ENCODE measurements at places on chromosomes 3 and 15.

DNA sequence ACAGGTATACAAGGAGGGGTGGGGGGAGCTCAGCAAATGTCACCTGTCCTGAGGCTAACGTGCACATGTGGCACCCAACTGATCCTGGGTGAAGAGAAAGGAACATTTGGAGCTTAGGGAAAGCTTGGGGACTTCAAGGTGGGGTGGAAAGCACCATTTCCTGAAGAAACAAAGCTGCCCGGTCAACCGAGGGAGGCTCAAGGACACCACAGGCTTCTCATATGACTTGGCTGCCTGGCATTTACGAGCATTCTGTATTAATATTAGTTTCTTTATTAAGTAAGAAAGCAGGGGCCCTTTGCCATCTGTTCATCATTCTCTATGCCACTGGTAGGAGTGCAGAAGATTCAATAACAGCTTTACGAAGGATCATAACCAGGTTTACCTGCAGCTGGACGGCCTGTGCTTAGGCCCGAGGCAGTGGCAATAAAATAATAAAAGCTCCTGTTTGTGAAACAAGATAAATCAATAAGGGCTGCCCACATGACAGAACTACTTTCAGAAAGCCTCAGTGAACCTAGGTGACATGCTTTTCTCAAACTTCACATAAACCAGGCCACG lies 54.0 kb downstream of the ETV5 start:
- no peak for DNase-seq

DNA sequence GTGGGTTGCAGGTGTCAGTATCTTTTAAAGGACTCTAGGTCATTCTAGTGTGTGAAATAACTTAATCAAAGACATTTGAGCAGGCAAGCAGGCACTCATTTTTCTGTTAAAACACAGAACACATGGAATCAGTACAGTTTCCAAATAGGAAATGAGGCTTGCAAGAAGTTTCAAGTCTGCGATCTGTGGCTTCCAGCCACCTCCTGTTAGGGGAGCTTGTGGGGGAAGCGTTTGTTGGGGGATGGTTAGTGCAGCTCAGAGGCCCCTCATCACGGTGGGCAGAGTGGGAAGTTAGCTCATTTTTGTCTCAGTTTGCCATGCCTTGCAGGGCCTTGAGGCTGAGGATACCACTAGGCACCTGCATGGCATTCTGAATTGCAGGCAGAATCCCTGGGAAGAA lies 59.9 kb downstream of the SLC6A11 start:
- DNase-seq = no peak

- no peak for DNase-seq
These were observed 283.7 kb downstream of the ROBO2 start for GRCh38 chr3:77323626-77324025.

DNA sequence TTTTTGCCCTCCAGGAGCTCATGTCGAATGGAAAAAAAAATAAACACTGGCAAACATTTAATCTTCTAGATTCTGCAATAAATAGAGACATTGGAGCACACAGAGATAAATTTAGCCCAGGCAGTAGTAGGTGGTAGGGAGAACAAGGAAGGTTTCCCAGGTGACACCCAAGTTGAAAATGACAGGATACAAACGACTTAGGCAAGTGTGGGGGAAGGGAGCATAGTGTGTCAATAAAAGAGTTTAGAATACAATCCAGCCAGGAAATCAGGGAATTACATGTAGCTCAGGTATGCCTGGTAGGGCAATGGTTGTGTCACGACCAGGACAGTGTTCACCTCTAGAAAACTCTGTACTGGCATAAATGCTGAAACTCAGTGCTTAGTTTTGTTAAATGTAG lies 364.6 kb upstream of the AGTR1 start:
- no peak for DNase-seq

- DNase-seq = no peak
These were observed 14.3 kb downstream of the KAT2B start for GRCh38 chr3:20054549-20054987.

GRCh38 chr3:171821044-171821443 lies 10.8 kb upstream of the PLD1 start:
- no peak for DNase-seq

DNA sequence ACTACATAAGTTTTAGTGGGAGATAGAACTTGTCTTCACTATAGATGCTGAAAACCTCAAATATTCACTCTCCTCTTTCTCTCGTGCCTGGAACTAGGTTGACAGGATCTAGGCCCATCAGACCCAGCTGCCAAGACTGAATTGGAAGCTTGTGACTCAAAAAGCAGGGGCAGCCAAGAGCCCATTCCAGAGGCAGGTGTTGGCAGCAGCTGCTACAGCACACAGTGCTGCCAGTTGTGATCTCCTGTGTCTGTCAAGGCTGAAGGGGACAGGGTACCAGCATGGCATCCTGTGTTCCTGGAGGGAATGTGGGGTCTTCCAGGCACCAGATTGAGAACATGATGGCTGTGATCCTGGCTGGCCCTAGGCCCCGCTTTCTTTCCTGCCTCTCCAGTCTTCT lies 92.5 kb upstream of the MB21D2 start:
- DNase-seq = no peak

- no peak for DNase-seq
These were observed 32.9 kb upstream of the CSPG5 start for GRCh38 chr3:47611576-47611975.

DNA sequence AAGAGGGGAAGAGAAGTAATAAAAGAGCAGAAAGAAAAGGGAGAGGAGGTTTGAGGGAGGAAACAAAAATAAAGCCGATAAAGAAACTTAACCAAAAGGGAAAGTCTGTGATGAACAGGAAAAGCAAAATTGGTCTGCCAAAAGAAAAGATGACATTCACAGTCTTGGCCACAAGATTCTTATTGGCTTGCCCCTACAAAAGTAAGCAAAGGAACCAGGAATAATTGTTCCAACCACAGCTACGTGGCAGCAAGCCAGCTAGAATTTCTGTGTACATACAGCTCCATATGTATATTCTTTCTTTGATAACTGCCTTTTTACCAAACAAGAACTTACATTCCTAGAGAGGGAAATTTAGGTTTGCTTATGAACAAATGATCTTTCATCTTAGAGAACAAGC lies 79.6 kb downstream of the MLH1 start:
- no peak for DNase-seq

DNA sequence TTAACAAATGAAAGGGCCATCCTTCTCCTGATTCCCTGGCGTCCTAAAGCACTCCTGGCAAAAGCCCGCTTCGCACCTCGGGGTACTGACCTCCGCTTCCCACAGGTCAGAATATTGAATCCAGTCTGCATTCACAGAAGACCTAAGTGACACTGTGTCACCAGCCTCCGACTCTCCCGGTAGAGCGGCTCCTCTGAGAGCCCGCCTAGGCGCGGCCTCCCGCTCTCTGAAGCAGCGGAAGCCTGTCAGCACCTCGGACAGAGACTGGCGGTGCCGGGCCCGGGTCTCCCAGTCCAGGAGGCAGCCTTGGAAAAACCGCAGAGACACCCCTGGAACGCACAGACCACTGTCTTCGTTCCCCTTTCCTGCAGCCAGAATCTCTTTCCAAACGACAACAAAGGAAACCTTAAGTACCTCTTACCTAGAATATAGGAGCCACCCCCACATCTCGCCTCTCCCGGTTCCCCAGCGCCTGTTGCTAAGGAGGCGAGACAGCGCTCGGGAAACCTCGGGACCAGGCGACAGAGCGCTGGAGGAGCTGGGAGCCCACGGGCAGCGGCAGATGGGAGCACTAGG lies 1.2 kb downstream of the GABRB3 start:
- DNase-seq = peak; percentile 93

DNA sequence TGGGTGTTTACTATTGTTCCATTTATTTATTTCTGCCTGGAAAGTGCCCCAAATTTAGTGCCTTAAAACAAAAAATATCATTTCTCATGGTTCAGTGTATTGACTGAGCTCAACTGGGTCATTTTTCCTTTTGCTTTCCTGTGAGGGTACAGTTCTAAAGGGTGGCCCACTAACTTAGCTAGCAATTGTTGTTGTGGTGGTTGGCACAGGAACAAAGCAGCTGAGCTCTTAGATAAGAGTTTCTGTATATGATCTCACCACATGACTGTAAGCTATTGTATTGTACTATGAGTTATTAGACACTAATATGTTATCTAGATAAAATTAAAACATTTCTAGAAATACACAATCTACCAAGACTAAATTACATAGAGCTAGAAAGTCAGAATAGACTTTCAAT lies 1283.7 kb downstream of the OTOL1 start:
- DNase-seq = no peak

DNA sequence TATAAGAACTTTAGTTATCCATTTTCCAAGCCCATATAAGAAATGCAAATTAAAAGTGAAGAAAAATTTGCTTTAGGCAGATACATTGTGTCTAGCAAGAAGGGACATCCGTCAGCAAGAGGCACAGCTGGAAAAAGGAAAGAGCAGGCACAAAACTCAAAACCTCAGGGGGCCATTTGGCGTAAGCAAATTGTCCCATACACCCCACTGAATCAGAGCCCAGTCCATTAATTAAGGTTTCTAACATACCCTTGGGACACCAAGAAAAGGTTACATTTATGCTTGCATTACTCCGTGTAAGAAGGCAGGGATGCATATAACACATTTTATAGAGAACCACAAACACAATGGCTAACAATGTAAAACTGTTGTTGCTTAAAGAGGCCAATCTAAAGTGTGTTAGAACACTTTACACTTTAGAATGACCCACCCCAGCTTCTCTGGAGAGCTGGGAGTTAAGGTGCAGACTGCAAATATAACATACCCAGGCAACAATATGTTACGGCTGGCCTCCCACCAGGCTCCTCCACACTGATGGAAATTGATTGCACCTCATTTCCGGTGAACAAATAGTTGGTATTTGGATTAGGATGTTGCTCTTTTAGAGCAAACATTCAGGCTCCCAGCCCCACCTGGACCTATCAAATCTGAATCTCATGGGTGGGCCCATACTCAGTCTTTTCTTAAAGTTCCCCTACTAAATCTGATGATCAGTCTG lies 23.2 kb downstream of the SEMA5B start:
- no peak for DNase-seq

- no peak for DNase-seq
These were observed 353 bp downstream of the ATG3 start for GRCh38 chr3:112561484-112561733.

GRCh38 chr3:134836921-134837320 lies 41.9 kb downstream of the EPHB1 start:
- no peak for DNase-seq

GRCh38 chr3:185757176-185757575 lies 67.7 kb downstream of the IGF2BP2 start:
- DNase-seq = no peak

GRCh38 chr3:161915418-161915750 lies 418.8 kb downstream of the OTOL1 start:
- DNase-seq = no peak

DNA sequence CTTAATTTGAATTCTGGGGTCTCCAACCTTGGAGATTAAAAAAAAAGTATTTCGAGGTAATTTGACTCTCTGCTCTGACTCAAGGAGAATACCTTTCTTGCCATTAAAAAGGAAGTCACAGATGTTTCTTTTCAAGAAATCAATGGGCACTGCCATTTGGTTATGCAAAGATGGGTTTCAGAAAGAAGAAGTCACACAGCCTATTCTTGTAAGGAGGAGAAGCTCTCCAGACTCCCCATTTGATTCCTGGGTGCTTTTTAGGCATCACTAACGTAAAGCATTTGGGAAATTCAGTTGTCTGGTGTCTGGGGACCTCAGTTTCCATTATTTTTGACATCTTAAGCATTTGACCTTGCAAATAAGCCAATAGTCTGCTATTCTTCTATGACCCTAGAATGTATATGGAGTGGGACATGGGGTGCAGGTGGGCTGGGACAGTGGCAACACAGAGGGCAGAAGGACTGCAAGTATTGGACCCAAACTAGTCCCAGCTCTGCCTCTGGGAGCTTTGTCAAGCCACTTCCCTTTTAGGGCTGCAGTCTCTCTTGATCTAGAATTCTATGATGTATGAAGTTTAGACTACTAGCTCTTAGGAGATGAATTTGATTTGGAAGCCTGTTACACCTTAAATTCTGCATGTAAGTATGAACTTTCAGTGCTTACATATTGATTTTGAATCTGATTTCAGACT lies 27.8 kb downstream of the IL5RA start:
- no peak for DNase-seq

DNA sequence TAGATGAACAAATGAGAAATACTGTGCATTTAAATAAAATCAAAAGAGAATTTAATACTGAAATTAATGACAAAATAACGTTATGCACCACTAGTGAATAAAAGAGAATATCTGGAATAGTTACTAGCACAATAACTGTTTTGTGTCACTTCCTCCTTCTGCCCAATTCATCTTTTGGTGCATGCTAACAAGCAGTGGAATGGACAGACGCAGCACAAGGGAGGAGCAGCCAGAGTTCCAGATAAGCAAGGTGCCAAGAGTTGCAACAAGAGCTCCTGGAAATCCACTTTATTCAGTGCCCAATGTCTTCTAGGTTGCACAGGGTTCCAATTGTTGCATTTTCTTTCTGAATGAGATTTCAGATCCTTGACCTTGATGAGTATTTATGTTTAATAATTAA lies 66.5 kb upstream of the PLXND1 start:
- DNase-seq = no peak

All from nephron progenitor cell (in vitro differentiated cells).